ENCODE measurements at places on chromosomes 4 and X.
A peak's percentile ranks its signal among the peaks of the same experiment; 100 is the strongest.

- DNase-seq: peak; percentile 43
Observed at GRCh38 chr4:62640296-62640695, 1440.2 kb downstream of the ADGRL3 start.

DNA sequence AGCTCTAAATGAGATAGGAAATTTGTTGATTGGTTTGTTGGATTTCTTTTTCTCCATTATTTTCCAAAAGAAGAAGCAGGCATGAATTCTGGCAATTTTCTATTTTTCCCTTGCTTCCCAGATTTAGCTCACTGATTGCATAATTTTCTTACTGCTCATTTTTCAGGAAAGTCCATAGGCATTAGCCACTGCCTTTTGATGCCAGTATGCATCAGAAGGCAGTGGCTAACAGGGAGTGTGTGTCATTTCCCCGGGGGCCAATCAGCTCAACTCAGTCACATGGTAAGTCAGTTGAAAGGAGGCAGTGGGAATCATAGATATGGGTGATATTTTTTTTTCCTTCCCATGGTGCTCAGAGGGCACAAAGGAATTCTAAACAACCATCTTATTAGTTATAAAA, 156.7 kb downstream of the TRIML1 start:
- DNase-seq: peak; percentile 89

DNA sequence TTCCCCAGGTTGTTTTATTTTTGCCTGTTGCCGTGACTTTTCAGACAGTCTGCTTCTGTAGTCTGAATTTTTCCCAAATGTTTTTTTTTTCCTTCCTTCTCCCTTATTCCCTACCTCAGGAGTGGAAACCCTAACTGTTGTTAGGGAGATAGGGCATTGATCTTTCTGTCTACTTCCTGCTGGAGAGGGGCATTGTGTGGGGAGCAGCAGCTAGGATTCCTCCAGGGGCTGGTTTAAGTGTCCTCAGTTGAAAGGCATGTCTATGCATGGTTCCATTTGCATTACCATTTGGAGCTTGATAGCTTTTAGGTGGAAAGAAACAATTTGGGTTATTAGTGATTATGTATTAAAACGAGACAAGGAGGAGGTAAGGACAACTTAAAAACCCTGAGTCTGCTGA, 383.9 kb downstream of the DCAF12L2 start:
- no peak for DNase-seq

DNA sequence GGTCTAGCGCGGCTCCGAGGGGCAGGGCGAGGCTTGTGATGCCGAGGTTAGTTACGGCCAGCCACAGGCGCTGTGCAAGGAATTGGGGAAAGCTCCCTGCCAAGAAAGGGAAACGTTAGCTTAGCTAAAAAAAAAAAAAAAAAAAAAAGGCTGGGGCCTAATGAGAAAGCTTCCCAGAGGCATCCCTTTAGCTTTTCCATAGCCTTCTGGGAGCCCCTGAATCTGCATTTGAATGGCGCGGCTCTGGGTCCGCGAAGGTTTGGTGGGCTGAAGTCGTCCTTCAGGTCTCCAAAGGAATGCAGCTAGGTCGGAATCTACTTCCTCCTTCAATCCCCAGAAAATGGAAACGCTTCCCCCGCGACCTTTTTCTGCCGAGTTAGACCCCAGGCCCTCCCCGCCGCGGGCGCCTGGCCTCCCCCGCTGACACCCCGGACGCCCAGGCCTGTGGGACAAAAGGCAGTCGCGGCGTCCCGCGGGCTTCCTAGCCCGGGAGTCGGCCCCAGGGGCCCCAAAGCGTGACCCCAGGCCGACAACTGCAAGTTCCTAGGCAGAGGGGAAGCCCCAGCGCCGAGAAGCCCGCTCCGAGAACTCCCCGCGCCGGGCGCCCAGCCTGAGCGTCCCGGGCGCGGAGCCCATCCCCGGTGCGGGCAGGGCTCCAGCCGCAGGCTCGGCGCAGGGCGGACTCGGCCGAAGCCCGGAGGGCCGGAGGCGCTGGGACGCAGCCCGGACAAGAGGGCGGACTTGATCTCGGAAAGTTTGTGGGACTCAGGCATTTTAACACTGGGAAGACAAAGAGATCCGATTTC, 605 bp upstream of the FAT1 start:
- DNase-seq: peak; percentile 55

- DNase-seq: no peak
Observed at GRCh38 chr4:153483432-153484418, 17.6 kb downstream of the TMEM131L start.

Measured in fibroblast of skin of back (primary cell).